Fibroblast of upper back skin (primary cell): ENCODE measurements at places on chromosomes 5 and 9.
A peak's percentile ranks its signal among the peaks of the same experiment; 100 is the strongest.

- no peak for DNase-seq
These were observed 40.9 kb downstream of the RAD23B start for GRCh38 chr9:107323836-107324585.

DNA sequence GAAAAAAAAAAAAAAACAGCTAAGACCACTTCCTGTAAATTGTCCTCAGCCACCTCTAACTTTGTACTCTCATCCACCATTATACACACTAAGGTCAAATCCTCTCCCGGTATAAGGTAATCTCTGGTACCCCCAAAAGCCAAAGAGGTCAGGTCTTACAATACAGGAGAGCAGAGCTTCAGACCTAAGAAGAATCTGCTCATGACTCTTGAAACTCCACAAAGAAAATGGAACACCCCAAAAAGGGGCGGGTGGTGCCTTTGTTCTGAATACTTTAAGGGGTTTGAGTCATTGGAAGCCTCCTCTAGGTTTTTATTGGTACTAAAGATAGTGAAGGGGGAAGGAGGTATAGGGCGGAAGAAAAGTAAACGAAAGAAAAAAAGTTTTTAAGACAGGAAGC is 69.8 kb downstream of the COL15A1 start:
- no peak for DNase-seq

DNA sequence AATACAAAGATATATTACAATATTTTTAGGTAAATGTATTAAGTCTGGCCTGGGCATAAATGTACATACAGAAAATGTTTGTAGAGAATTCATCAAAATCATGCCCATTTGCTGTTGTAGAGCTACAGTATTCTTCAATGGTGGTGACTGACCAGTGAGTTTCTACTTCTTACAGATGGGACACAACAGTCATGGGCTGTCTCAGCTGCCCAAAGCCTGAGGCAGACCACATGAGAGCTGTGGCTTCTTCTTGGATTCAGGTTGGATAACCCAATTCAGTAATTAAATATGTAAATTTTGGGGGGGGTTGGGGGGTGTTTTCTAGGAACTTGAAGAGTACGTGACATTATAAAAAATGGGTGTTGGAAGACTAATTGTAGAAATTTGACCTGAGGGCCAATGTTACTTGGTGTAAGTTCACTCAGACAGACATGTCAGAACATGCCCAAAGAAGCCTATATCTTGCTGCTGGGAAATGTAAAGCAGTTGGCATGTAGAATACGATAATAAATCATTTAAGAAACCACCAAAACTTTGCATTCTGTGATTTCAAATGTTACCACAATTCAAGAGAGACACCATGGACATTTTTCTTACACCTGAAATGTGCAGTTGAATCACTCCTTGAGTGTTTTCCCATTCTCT is 17.9 kb downstream of the STARD4 start:
- peak; percentile 46 for DNase-seq

DNA sequence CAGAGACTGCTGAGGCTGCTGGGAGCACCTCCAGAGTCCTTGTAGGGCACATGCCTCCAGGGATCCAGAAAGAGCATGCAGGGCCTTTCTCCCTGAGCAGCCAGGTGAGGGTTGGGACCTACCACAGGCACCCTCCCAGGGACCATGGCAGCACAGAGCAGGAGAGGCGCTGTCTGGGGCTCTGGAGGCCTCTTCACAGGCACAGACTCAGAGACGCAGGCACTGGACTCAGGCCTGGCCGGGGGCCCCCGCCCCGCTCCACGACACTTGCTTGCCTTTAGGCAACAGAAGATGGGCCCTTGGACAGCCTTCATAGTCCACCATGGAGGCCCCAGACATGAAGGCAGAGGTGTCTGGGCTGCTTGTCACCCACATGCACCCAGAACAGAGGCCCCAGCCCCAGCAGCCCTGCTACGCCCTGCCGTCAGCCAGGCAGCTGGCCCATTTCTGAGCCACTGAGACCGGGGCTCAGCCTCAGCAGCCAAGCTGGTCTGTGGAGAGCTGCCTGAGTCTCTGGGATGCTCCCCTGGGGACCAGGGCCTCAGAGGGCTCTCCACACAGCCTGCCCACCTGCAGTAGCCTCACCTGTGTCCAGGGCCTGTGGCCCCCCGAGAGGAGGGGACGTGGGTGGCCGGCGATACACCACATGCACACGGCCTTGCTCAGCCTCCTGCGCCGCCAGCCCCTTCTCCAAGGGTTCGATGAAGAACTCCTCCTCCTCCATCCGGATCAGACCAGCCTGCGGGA is 72.8 kb downstream of the ADAMTS2 start:
- DNase-seq, result no peak

- DNase-seq, result no peak
These were observed 221.8 kb upstream of the RASEF start for GRCh38 chr9:83284746-83285145.

- DNase-seq, result peak; percentile 34
These were observed 90.8 kb downstream of the MACROH2A1 start for GRCh38 chr5:135308245-135308644.

DNA sequence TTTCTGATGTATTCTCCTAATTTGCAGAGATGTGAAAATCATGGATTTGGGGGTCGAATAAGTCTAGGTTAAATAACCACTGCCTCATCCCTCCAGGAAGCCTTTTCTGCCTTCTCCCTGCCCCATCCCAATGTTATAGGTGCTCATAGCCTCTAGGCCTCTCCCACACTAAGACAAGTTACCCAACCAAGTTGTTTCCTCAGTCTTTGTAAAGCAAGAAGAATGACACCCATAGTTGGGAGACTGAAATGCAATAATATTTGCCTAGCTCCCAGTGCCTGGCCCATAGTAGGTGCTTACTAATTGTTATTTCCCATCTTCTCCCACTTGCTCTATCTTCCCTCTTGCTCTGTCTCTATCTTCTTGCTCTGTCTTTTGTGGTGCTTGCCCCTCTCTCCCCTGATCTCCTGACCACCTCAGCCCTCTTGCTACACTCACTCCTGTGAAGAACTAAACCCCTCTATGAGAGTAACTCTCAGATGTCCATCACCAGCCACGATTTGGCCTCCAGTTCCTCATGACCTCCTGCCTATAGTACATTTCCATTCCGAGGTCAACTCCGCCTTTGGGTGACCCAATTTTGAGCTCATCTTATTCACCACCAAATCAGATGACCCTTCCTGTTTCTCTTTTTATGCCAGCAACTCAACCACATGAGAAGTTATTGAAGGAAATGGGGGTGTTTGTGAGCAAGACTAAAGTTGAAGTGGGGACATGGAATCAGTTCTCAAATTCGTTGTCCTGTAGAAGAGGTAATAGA is 7.0 kb downstream of the AFAP1L1 start:
- DNase-seq, result no peak

GRCh38 chr9:116716438-116716837 is 29.3 kb downstream of the TRIM32 start:
- no peak for DNase-seq

GRCh38 chr5:167587772-167588437 is 703.5 kb upstream of the WWC1 start:
- DNase-seq, result peak; percentile 74

GRCh38 chr5:58674070-58674469 is 91.2 kb downstream of the RAB3C start:
- DNase-seq, result no peak

GRCh38 chr5:1792842-1793266 is 6.8 kb downstream of the MRPL36 start:
- DNase-seq, result peak; percentile 80

DNA sequence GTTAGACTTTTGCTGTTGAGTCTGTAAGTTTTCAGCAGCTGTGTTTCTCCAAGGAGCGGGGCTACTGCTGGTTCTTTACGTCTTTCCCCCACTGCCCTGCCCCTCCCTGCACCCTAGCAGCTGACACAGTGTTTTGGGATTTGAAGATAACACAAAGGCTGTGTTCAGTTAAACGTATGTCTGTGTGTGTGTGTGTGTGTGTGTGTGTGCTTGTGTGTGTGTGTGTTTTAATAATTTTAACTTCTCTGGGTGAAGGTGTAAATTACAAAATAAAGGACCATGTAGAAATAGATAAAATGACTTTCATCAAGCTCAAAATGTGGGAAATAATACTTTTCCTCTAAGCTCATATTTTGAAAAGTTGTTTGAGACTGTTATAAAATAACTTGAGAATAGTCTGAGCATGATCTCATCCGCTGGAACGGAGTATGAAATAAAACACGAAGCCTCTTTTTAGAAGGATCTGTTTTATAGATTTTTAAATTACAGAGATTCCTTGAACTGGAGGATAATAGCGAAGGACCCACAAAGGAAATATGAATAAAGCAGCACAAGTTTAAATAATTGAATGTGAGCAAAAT is 10.9 kb downstream of the ABL1 start:
- peak; percentile 84 for DNase-seq

- peak; percentile 33 for DNase-seq
These were observed 118.4 kb downstream of the PLK2 start for GRCh38 chr5:58341476-58341875.

DNA sequence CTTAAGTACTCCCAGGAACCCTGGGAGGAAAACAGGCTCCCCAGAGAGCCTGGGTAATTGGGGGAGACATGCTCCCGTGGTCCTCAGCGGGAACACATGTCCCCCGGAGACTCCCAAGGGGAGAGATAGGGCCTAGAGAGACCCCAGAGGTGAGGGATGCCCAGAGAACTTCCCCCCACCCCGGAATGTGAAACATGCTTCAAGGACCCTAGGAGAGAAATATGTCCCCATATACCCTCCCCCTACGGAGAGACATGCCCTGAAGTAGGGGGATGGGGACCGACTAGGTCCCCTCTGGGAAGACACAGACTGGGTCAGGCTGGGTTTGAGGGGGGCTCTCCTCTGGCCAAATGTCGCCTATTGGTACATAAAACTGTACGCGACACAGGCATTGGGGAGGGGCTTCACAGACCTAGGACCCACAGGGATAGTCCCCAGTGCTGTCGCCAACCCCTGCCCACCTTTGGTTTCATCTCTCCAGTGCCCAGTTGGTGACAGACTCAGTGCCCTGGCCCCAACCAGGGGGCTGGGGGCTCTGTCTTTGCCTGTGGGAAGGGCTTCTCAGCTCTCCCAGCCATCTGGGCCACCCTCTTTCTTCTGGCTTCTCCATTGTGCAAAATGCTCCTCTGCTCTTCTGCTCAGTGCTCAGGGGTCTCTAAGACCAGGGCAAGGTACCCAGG is 26.9 kb downstream of the PCDH1 start:
- DNase-seq, result no peak

GRCh38 chr5:43592363-43592762 is 10.6 kb upstream of the NNT start:
- DNase-seq, result no peak

- no peak for DNase-seq
These were observed 243.0 kb upstream of the PTGER4 start for GRCh38 chr5:40436535-40437237.

DNA sequence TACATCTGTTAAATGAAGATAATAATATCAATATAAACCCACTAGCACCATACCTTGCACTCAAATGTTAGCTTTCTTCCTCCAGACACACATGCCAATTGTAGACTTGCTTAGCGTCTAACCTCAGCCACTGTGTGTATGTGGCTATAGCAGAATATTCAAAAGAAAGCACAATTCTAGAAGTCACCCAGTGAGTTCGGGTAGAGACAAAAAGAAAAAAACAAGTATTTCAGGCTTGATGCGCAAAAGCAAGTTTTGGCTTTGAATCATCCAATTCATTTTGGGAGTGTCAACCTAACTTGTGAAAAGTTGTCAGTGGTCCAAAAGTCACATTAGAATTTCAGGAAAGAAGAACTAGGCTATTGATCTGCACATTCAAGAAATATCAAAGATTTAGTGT is 167.4 kb downstream of the PRELID2 start:
- no peak for DNase-seq

GRCh38 chr5:96651948-96652753 is 10.0 kb upstream of the CAST start:
- DNase-seq, result no peak

GRCh38 chr5:176716320-176716719 is 69.0 kb downstream of the TSPAN17 start:
- peak; percentile 82 for DNase-seq

DNA sequence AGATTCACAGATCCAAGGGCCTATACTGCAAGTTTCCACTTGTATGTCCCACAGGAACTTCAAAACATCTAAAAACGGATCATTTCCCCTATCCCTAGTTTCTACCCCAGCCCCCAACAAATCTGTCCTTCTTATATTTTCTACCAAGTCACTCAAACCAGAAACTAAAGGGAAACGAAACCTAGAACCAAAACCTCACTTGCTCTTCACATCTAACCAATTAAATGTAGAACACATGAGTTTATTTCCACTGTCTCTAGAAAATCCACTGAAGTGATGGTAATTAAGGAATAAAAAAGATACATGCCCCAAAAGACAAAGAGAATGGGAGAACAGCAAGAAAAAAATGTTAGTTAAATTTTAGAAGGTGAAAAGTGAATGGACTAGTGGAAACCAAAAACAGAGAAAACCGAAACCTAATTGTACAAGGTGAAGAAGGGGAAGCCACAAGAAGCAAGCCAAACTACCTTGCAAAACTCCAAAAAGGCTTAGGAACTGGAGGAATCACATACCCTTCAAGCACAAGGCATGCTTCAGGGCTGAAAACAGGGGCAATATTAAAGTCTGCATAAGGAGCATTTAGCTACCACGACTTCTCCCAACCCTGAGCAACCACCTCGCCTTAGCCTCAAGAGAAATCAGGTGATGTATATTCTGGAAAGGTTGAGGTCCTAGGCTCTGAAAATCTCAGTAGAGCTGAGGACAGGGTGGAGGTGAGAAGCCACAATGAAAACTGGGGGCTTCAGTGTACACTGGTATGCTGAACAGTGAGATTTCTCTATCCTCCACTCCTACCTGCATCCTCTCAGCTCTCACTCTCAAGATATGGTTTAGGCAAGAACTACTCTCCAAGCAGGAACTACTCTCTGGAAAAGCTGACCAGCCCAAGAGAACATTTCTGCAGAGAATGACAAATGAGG is 11.1 kb downstream of the SMU1 start:
- no peak for DNase-seq

DNA sequence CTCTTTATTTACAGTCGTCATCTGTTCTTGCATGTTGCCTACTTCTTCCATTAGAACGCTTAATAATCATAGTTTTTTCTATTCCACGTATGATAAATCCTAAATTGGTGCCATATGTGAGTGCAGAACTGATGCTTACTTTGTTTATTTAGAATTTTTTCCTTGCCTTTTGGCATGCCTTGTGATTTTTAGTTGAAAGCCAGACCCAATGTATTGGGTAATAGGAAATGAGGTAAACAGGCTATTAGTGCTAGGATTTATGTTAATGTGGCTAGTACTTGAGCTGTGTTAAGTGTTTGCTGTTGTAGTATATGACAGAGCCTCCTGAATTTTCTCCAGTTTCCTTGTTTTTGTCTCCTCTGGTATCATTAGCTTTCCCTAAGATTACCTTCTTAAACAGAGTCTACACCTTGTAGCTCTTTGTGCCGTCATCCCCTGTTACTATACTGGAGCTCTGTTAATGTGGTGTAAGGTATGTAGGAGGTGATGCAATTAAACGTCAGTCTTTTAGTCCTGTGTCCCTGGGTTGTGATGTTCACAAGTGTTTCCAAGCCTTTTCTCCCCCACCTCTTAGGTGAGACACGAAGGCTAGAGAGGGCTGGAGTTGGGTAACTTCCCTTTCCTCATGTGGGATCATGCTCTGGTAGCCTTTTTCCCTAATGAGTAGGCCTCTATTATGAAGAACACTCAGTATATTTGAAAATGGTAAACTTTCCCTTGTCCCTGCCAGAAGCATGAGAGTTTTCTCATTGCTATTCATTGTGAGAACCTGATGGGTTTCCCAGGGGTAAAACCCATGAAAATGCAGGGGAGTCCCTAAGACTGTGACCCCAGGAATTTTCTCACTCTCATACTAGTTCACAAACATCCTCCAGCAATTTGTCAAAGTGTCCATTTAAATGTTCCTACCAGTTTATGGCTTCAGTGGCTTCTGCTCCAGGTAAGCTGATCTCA is 21.2 kb downstream of the SPATA31D3 start:
- DNase-seq, result peak; percentile 4
